ENCODE measurements at places on chromosomes 3 and 15.

DNA sequence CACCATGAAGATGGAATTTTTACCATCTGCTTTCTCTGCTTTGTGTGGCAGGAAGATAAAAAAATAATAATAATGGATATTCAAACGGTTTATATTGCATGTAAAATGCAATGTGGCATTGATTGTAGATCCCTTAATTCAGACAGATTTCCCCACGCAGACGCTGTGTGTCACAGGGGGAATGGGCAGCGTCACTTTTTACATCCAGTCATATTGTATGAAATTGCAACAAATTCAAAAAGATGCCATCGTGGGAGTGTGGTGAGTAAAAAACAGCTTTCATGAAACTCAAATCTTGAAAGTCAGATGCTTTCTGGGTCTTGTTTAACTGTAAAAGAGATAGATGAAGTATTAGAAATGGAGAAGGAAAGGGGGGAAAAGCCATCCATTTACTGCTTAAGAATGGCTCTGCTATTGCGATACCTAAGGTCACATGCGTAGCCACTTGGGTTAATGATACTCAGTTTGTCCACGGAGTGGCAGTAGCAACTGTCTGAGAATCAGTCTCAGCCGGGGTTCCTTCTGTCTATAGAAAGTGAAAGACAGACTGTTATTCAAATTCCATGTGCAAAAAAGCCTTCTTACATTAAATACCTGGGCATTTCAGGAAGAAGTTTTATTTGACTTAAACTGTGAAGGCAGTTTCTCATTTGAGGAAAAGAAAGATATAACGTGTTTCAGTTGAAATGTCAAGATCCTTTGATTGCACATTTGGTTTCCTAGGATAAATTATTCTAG lies 28.5 kb downstream of the BTD start:
- DNase-seq: peak; percentile 71

DNA sequence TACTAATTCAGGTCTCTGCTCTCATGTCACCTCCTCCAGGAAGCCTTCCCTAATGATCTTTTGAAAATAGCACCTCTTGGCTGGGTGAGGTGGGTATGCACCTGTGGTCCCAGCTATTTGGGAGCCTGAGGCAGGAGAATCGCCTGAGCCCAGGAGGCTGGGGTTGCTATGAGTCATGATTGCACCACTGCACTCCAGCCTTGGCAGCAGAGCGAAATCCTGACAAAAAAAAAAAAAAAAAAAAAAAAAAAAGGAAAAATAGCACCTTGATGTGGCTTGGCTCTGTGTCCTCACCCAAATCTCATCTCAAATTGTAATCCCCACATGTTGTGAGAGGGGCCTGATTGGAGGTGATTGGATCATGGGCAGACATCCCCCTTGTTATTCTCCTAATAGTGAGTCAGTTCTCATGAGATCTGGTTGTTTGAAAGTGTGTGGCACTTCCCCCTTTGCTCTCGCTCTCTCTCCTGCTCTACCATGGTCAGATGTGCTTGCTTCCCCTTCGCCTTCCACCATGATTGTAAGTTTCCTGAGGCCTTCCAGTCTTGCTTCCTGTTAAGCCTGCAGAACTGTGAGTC lies 11.2 kb upstream of the RNU6-1 start:
- no peak for DNase-seq

DNA sequence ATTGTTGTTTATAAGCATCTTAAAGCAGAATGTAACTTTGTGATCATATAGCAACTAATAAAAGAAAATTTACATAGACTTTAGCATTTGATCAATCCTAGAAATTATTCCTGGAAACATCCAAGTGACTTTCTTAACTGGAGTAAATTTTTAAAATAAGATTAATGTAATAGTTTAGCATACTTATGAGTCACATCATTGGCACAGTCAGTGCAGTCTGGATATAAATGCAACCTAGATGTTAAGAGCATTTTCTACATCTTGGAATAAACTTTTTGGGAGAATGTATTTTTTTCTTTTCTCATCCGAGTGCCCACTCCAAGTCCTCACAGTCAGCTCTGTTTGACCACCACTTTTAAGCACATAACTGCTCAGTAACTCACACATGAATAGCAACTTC lies 324.6 kb upstream of the PLSCR5 start:
- no peak for DNase-seq

GRCh38 chr3:150005243-150006112 lies 34.8 kb upstream of the PFN2 start:
- peak; percentile 22 for DNase-seq

- no peak for DNase-seq
These were observed 21.8 kb downstream of the MAP2K5 start for GRCh38 chr15:67564021-67564967.

DNA sequence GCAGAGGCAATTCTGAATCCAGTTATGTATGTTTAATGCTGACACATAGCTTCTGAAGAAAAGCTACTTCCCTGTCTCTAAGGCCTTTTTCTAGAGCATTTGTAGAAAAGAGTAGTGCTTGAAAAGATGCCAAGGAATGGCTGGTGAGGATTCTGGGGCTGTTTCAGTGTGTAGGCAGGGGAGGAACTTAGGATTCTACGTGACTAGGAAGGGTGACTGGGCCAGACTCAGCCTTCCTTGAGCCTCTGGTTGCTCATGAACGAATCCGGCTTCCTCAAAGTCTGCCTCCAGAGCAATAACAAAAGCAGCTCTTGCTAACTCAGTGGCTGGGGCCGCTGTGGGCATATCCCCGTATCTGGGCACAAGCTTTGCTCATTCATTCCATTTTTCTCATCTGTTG lies 104.8 kb upstream of the WNT5A start:
- no peak for DNase-seq

GRCh38 chr3:188683032-188683521 lies 488.7 kb upstream of the TPRG1 start:
- no peak for DNase-seq

GRCh38 chr3:195384952-195385351 lies 57.9 kb downstream of the ACAP2 start:
- DNase-seq: no peak

DNA sequence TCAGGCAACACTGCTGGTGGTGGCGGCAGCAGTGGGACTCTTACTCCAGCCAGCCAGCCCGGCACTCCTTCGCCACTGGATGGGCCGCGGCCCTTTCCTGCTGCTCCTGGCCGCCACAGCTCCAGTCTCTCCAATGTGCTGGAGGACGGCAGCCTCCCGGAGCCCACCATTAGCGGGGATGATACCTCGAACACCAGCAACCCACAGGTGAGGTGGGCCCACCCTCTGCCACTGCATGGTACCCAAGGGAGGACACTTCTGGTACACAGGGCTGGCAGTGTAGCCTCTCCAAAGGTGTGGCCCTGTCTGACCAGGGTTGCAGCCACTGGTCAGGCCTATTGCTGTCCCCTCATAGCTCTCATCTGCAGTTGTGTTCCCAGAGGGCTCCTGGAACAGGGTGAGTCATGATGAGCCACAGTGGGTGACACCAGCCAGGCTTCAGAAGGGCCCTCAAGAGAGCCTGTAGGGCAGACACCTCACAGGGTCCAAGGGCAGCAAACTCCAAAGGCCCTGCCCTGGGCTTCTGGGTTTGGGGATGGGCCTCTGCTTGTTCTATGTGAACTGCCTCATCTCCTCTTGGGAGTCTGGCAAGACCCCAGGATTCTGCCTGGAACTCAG lies 20.8 kb downstream of the NBEAL2 start:
- no peak for DNase-seq

GRCh38 chr15:70240082-70240481 lies 142.4 kb upstream of the TLE3 start:
- DNase-seq: no peak

DNA sequence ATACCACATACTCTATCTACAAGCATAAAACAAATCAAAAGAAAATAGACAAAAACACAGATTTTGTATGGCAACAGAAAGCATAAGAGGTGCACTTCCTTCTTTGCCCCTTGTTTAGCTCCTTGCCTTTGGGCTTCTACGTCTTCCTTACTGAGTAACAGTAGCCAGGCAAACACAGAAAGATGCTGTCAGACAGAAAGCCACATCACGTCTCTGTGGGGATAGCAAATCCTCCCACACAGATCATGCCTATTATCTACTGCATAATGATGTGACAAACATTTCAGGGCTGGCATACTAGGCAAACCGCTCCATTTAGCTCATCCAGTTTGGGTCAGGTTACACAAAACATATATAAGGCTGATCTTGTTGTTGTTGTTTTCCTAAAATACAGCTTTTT lies 92.7 kb downstream of the BOC start:
- DNase-seq: no peak

- no peak for DNase-seq
These were observed 540.8 kb upstream of the IL12A start for GRCh38 chr3:159447841-159448240.

DNA sequence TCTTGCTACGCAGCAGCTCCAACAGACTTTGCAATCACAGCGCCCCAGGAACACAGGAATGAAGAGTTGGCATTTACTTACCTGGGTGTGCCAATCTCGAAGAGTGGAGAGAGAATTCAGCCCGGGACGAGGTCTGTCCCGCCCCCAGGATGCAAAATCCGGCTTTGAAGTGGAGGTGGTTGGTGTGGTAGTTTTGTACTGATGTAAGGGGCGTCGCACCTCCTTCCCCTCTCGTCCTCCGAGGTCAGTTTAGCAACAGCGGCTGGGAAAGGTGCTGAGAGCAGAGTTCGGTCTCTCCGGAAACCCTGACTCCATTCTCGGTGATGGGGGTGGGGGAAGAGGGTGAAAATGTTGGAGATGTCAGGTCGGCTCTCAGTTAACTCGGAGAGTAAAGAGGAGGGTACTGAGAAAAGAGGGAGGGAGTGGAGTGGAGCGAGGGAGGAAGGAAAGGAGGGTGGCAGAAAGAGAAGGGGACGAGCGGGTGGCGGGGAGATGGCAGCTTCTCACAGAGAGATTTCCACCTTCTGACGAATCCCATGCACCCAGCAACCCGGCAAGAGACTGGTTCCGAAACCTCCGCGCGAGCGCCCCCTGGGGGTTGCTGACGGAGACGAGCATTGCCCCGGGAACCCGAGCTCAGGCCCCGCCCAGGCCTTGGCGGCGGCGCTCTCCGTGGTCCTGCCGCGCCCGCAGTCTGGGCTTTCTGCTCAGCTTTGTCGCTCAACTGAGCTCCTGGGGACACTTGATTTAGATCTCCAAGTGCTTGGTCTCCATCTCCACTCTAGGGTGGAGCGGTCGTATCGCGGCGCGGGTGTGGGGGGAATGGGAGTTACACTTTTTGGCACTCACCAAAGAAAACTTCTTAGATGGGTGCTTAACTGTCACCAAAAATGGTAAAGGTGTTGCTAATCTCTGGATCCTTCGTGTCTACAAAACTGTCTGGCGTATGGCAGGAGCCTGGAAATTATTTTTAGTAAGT lies at the start of gene CPNE4:
Gene CPNE4, minus strand, starts transcription at position 529 of the 979 bp plus-strand sequence.
- peak; percentile 74 for DNase-seq

DNA sequence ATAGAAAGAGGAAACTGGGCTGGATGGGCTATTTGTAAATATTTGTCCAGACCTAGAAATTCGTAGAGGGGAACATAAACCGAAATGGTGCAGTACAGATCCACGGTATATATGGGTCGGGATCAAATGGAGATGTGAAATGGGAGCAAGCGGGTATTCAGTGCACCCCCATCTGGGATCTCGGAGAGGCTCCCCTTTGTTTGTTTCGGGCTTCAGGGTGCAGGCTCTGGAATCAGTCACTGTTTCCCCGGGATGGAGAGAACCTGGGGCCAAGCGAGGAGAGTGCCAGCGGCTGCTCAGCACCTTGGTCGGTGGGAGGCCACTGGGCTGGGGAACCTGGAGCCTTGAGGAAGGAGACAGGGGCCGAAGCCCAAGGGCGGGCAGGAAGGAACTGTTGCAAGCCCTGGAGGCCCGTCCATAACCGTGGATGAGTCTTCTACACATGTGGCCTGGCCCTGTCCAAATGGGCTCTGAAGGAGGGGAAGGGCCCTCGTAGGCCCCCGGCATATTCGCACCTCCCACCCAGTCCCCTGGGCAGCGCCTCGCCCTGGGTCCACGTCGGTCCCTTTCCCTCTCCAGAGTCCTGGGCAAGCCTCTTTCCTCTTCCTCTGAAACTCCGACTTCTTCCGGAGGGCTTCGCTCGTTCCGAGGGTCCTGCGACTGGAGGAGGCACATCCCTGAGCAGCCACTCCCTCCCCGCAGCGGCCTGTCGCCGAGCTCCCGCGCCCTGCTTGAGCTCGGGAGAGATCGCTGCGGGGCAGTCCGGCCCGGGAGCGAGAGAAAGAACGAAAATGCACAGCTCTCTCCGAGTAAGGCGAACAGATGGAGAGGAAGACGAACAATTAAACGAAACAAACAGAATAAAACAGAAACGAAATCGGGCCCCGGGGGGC lies 3.0 kb downstream of the ISL2 start:
- peak; percentile 53 for DNase-seq

DNA sequence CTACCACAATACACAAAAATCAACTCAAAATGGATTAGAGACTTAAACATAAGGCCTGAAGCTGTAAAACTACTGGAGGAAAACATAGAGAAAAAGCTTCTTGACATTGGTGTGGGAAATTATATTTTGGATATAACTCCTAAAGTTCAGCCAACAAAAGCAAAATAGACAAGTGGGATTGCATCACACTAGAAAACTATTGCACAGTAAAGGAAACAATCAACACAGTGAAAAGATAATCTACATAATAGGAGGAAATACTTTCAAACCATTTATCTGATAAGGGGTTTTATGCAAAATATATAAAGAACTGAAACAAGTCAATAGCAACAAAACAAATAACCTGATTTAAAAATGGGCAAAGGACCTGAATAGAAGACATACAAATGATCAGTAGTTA lies 37.6 kb upstream of the TP63 start:
- no peak for DNase-seq

DNA sequence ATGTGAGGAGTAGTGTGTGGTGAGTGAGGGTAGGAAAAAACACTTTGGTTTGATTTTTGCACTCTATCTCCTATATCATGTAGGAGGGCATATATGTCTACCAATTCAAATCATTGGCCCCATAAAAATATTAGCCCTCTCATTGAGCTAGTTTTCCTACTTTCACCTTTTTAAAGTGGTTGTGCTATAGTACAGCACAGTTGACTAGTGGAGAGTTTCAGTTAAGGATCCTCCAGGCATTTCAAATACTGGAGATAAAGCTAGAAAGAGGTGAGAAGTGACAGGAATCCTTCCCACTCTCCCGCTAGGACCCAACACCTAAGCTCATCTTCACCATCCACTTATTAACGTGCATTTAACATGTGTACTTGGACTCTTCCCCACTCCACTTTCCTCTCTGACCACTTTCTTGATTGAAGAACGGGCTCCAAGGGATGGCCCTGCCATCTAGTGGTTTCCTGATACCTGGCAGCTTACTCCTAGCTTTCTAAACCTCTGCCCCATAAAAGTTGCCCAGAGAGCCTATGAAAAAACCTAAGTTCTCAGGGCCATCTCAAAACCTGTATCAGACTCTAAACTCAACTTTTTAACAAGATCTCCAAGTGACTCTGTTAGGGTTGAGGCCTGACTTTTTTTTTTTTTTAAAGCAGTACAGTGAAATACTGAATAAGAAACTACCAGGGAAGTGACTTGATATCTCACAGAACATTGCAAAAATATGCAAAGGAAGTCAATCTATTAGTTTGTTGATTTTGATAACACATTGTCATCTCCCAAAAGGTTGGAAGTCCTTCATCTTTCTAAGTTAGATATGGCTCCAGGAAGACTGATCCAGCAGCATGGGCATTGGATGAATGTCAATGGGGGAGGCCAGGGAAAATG lies 17.9 kb downstream of the IL12A start:
- DNase-seq: peak; percentile 79

Data from NCI-H69 (cell line).